C1 segment of cervical spinal cord (tissue), 14 donors: ENCODE measurements at places on chromosomes 13 and 19.

DNA sequence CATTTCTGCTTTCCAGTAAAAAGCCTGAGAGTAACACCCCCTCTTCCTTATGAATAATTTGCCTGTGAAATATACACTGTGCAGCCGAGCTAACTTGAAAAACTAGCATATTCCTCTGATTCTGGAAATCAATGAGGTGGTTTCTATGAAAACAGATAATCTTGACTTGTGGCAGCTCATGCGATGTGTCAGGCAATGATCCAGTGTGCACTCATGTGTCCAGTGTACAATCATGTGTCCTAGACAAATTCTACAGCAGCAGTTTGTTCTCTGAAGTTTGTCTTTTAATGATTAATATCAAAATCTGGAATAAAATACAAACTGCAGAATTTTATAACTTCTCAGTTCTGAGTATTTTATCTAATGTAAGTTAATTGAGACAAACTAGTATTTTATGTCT is 2213.9 kb upstream of the PCDH20 start:
- DNase-seq: no peak

GRCh38 chr13:27607125-27607524 is 13.2 kb downstream of the LNX2 start:
- no peak for DNase-seq

DNA sequence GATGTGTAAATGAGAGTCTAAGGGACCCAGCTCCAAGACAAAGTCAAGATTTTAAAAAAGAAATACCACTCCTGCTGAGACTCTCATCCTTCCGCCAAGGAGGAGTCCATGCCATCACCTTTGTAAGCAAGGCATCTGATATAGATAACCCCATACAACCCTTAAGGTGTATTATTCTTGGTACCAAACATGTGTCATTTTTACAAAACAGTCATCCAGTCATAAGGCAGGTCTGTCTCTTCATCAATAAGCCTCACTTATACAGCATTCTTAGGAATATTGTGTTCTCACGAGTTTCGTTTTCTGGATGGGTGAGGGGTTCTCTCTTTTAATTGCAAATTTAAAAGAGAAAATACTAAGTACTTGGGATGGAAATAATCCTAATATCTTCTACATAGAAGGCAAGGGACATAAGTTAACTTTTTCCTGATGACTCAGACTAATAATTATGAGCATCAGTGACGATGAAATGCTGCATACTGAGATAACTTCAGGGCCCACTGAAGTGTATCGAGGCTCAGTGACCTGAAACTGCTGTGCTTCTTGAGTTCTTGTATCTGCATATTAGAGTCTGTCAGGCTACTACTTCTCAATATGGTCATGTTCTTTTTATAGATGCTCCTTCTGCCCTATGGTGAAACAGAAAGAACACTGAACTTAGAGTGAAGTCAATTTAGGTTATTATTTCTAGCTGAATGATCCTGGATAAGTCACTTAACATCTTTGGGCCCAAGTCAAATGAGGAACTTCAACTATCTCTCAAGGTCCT is 166.6 kb downstream of the KLF12 start:
- DNase-seq: no peak

DNA sequence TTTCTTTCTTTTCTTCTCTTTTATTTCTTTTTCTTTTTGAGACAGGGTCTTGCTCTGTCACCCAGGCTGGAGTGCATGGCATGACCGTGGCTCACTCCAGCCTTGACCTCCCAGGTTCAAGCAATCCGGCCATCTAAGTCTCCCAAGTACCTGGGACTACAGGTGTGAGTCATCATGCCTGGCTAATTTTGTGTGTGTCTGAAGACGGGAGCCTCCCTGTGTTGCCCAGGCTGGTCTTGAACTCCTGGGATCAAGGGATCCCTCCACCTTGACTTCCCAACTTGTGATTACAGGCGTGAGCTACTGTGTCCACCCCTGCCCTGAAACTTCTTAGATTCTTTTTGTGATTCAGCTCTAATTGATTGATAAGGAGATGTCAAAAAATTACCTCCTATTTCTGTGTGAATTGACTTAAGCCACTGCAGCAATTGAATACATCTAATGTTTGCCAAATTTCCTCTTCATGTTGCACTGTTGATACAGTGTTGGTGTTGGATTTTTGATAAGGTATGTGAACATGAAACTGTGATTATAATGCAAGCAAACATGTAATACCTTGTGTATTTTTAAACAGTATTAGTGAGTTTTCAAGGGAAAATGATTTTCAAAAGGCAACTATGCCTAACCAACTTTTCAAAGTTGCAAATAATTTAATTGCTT is 22.6 kb downstream of the KLF5 start:
- no peak for DNase-seq

- no peak for DNase-seq
Observed at GRCh38 chr19:29084266-29084665, 128.7 kb downstream of the UQCRFS1 start.

GRCh38 chr13:110444226-110444653 is 117.3 kb downstream of the RAB20 start:
- no peak for DNase-seq

GRCh38 chr13:26529441-26529840 is 28.0 kb upstream of the WASF3 start:
- no peak for DNase-seq

DNA sequence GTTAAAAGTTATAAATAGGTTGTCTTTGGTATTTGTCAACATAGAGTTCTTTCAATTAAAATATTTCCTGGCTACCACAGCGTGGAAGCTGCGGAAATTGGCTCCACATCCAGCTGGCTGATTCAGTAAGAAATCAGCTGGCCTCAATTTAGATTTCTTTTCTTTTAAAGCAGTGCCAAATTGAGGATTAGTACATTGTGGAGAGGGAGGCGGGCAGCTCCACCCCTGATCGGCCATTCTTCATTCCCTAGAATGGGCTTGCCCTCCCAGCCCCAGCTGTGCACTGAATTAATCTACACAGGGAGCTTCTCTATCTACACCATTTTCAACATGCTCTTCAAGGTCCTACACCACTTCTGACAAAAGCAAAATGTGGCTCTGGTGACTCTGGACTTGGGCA is 624.8 kb downstream of the DACH1 start:
- DNase-seq: no peak

DNA sequence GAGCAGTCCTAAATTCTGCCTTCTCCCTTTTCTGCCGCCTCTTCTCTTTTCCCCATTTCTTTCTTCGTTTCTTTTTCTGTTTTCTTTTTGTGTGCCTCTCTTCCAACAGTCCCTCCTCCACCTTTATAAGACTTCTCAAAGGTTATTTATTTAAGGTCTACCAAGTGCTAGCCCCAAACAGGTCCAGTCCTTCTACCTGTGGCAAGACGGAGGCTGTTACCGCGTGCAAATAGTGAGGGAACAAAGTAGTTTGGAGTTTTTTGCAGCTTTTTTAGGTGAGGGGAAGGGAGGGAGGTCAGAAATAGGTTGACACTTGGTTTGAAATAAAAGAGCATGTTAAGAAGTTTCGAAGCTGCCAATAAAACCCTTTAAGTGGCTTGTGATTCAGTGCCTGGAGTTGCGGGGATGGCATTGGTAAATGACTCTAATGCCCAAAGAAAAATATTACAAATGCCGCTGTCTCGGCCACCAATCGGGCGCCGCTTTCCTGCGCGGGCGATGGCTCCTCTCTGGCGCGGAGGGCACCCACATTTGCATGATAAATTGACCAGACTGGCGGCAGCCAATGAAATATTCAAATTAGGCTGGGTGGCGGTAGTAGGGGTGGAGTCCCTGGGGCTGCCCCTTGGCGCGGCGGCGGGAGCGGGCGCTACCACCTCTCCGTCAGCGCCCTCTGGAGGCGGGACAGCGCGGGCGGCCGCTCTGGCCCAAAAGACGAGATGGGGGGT is 7.5 kb upstream of the TSHZ3 start:
- no peak for DNase-seq

GRCh38 chr13:97258801-97259200 is 36.7 kb downstream of the MBNL2 start:
- DNase-seq: no peak

DNA sequence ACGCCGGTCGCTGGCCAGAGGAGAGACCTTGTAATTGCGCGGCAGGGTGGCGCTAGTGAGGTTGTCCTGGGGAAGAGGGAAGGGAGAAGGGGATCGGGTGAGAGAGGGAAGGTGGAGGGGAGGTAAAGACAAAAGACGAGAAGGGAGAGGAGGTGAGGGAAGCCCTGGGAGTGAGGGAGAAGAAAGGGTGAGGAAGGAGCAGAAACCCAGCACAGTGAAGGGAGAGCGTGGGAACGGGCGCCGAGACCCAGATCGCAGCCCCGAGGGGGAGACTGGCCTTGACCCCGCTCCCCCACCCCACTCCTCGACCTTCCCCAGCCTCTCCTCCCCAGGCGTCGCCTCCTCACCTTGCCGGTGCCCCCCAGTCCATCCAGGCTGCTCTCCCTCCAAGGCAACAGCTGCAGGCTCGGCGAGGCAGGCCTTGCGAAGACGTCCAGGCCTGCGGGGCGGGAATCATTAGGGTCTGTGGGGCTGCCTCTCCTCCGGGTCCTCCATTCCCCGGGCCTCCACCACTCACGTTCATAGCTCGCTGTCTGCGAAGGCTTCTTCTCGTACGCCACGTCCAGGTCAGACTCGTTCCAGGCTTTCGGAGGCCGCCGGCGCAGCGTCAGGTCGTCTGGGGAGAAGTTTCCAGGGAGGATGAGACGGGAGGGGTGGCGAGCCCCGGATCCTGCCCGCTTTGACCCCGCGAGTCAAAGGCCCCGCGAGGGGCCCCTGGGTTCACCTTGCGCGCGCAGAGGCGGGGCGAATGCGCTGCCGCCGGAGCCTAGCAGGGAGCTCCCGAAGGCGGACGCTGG is 8.8 kb downstream of the PPP1R13L start:
- DNase-seq: no peak

DNA sequence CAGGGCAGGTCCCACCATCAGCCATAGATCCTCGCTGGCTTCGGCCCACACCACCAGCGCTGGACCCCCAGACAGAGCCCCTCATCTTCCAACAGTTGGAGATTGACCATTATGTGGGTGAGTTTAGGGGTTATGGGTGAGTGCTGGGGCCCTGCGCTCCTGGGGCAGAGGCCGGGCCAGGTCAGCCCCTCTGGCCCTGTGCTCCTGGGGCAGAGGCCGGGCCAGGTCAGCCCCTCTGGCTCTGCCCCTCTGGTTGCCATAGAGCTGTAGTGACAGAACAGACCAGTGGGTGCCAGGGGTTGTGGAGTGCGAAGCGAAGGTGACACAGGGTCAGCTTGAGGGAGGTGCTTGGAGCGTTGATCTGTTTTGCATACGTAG is 15.2 kb downstream of the POLD1 start:
- no peak for DNase-seq

DNA sequence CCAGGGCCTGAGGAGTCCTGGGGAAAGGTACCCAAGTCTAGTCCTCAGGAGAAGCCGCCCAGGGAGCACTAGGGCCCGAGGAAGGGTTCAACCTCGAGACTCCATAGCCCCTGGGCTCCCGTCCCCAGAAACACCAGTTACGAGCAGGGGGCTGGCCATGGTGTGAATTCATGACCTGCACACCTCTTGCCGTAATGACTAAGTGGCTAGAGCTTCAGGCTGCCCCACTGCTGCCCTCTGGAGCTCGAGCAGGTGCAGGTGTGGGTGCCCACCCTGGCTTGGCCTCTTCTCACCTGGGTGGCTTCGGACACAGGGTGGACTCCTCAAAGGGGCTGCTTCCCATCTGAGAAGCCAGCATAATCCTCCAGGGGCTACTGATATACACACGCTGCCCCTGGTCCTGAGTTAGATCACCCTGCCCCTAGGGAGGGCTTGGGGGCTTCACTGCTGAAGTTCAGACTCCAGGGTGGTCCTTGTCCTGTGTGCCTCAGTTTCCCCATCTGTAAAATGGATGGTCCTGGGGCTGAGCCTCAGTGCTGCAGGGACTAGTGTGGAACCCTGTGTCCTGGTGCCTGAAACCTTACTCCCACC is 13.6 kb downstream of the SPC24 start:
- no peak for DNase-seq

- DNase-seq: no peak
Observed at GRCh38 chr19:18650468-18651041, 13.7 kb downstream of the KLHL26 start.

DNA sequence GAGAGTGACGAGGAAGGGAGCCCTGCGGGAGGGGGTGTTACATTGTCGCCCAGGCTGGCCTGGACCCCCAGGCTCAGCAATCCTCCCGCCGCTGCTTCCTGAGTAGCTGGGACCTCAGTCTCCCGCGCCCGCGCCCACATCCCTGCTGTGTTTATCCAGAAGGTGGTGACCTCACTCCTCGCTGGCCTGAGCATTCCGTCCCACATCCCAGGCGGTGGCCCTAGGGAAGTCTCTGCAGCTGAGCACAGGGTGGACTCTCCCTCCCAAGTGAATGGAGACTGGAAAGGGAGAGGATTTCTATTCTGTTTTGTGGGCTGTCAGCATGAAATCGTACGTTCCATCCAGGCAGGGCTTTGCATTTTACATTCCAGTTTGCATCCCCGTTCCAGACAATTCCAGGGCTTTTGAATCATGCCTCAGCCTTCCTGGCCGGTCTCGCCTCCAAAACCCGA is 401 bp upstream of the ZNF765 start:
- peak; percentile 53 for DNase-seq

- peak; percentile 10 for DNase-seq
Observed at GRCh38 chr19:49097453-49098288, 12.4 kb downstream of the SNRNP70 start.

DNA sequence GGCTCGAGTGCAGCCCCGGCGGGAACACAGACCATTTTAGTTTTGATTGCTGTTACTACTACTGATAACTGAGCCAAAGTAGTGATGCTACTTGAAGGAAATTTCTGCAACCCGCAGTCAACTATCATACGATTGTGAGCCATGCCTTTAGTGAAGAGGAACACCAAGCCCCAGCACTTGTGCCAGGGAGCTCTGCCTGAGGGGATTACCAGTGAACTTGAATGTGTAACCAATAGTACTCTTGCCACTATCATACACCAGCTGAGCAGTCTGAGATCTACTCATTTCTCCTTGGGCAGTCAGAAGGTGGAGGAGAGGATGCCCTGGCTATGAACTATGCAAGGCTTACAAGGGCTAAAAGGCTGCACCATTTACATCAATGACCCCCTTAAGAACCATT is 49.0 kb upstream of the N4BP2L1 start:
- no peak for DNase-seq

DNA sequence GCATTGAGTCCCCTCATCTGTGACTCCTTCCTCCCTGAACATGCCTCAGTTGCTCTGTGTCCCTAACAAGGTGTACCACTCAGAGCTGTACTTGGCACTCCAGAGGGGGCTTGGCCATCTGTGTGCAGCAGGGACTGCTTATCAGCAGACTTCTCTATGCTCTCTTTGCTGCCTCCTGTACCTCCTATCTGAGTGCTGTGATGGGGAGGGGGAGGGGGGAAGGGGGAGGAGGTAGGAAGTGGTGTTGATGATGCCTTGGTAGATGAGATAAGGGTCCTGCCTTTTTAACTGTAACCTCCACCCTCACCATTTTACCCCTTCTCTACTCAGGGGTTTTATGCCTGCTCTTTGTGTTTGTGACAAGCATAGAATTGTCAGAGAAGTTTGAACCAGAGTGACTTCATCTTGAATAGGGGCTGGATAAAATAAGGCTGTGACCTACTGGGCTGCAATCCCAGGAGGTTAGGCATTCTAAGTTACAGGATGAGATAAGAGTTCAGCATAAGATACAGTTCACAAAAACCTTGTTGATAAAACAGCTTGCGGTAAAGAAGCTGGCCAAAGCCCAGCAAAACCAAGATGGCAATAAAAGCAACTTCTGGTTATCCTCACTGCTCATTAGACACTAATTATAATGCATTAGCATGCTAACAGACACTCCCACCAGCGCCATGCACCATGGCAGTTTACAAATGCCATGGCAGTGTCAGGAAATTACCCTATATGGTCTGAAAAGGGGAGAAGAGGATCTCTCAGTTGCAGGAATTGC is 13.2 kb downstream of the PCDH8 start:
- DNase-seq: no peak

- no peak for DNase-seq
Observed at GRCh38 chr19:7260161-7260560, 34.1 kb downstream of the INSR start.
